Stimulated activated CD4-positive, alpha-beta T cell treated with anti-CD3 and anti-CD28 coated beads, TNF-alpha, amount 100 ng/mL, for 1 hour (primary cell): ENCODE measurements at places on chromosomes 5 and 9.

DNA sequence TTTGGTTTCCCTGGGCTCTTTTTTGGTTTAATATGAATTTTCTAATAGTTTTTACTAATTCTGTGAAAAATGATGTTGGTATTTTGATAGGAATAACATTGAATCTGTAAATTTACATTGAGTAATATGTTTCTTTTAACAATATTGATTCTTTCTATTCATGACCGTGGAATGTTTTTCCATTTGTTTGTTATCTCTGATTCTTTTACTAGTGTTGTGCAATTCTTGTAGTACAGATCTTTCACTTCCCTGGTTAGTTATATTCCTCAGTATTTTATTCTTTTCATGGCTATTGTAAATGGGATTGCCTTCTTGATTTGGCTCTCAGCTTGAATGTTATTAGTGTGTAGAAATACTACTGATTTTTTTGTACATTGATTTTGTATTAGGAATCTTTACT, 137.9 kb downstream of the PRR16 start:
- DNase-seq = no peak

DNA sequence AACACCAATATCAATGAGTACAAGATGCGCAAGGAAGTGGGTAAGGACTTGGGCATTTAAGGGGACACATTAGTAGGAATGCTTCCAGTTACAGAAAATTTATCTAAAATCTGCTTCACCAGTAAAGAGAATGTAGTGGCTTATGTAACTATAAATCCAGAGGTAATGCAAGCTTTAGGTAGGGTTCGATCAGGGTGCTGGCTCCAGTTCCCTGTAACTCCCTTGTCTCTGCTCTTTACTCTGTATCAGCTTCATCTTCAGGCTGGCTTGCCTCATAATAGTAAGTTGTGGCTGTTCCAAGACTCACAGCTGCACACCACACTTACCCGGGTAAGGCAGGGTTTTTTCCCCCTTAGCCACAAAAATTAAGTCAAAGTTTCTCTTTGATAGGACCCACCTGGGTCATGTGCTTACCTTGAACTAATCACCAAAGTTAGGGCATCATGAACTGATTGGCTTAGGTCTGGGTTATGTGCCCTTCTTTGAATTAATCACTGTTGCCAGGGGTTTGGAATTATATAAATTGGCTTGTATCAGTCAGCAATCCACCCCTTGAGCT, 35.5 kb downstream of the ARHGEF37 start:
- no peak for DNase-seq

- no peak for DNase-seq
Observed at GRCh38 chr5:34500236-34500847, 155.8 kb upstream of the RAI14 start.

DNA sequence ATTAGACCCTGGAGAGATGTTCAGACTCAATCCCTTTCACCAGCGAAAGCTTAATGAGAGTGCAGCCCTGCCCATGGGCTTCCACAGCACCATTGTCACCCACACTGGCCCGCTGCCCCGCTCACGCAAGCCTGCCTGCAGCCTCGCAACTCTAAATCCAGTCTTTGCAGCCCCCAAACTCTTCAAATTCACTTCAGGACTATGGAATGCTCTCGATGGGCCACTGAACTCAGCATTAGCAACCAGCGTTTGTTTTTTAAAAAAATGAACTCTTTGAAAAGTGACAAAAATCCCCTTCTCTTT, 17.1 kb downstream of the DCANP1 start:
- DNase-seq = no peak

DNA sequence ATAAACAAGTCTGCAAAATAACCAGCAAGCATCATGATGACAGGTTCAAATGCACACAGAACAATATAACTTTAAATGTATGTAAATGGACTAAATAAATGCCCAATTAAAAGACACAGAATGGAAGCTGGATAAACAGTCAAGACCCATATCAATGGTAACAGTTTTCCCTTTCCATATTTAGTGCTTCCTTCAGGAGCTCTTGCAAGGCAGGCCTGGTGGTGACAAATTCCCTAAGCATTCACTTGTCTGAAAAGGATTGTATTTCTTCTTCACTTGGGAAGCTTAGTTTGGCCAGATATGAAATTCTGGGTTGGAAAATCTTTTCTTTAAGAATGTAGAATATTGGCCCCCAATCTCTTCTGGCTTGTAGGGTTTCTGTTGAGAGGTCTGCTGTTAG, 120.2 kb upstream of the RASA1 start:
- DNase-seq = no peak

- DNase-seq = no peak
Observed at GRCh38 chr9:89984214-89984613, 379.4 kb downstream of the GADD45G start.

GRCh38 chr9:116233160-116233530, 79.6 kb downstream of the PAPPA start:
- no peak for DNase-seq

GRCh38 chr9:117809751-117810150, 105.5 kb downstream of the TLR4 start:
- no peak for DNase-seq

- no peak for DNase-seq
Observed at GRCh38 chr9:91773156-91773555, 176.9 kb downstream of the ROR2 start.

GRCh38 chr9:76799473-76799872, 35.2 kb downstream of the PCA3 start:
- no peak for DNase-seq

DNA sequence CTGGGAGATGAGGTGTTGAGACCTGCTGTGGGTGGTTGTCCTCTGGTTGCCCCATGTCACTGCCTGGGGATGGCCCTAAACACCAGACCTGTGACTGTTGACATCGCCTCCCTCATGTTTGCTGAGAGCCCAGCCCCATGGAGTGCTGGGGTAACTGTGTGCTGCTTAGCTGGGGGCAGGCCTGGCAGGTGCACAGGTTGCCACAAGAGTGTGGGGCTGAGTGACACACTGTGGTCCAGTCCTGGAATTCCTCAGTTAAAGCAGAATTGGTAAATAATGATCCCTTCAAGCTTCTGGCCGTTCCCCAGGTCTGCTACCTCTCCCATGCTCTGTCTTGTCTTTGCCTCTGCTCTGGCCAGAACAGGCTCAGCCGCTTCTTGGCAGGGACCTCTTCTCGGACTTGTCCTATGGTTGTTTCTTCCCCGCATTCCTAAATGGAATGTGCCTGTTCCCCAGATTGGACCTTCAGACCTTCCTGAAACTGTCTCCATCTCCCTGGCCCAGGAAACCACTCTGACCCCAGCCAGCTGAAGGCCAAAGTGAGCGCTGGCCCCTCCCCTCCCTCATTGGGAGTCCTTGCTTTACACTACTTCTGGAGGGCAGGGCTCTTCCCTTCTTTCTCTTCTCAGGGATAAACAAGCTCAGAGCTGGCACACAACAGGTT, 61.2 kb upstream of the PITX1 start:
- no peak for DNase-seq

DNA sequence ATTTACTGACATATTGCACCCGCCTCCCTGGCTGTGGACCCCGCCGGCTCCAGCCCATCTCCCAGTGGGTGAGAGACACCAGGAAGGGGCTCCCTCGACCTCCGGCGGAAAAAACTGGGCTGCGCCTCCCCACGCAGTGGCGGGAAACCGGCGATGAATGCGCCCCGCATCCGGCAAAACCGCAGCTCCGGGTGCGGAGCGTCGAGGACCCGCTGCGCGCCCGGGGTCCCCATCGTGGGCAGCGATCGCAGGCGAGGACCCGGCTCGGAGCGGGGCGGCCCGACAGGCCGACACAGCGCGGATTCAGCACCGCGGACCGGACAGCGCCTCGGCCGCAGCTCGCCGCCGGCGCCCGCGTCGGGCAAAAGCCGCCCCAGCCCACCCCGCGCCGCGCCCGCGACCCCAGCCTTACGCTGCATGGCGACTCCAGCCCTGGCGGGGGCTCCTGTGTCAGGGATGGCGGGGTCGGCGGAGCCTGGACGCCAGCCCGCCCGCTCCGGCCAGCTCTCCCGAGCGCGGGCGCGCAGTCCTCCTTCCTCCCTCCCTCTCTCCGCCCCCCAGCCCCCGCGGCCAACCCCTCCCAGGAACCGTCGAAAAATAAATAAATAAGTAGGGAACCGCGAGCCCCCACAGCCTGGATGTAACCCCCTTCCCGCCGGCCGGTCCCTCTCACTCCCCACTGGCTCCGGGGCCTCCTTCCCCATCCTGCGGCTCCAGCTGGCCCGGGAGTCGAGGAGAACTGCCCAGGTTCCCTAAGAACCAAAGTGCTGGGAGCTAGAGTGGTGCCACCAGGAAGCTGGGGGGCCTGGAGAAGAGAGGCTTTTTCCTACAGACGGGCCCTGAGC, 3.1 kb downstream of the LHX3 start:
- no peak for DNase-seq

- DNase-seq = no peak
Observed at GRCh38 chr5:155978850-155979249, 348.1 kb upstream of the SGCD start.

GRCh38 chr9:72382405-72382804, 17.4 kb upstream of the ZFAND5 start:
- DNase-seq = no peak

- DNase-seq = peak; percentile 25
Observed at GRCh38 chr9:95494022-95494415, 22.8 kb downstream of the PTCH1 start.

DNA sequence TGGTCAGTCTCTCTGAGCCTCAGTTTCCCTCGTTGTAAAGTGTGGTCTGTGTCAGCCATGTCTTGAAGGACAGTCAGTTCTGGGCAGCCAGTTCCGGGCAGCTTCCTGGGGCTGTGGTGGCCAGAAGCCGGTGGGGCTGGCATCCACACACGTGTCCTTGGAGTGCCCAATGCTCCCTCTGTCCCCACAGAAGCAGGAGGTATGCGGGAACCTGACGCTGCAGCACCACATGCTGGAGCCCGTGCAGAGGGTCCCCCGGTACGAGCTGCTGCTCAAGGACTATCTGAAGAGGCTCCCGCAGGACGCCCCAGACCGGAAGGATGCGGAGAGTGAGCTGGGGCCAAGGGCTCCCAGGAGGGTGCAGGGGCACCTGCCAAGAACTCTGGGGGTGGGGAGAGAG, 48.4 kb upstream of the SUSD3 start:
- DNase-seq = no peak

DNA sequence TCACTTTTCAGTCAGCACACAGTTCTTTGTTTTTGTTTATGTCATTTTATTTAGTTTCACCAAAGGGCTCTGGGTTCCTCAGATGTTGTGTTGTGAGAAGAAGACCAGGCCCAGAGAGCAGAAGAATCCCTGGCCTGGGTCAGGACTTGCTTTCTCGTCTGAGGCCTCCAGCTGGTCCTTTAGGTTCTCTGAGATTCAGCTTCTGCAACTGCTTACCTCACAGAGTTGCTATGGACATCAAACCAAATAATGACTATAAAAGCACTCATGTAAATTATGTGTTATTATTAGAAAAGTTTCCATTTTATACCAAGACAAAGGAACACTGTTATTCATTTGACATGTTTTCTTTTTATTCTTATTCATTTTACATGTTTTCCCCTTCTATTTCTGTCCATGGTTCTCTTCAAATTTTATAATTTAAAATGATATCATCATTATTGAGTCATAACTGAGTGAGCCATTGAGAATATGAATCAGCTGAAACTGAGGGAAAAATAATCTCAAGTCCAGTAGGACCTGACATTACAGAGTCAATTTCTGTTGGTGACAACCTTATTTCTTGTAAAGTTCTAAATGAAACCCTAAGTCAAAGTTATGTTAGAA, 44.0 kb upstream of the GLRX start:
- no peak for DNase-seq

- no peak for DNase-seq
Observed at GRCh38 chr5:60803712-60804111, 40.4 kb downstream of the ELOVL7 start.

GRCh38 chr9:93268551-93269314, 84.8 kb downstream of the WNK2 start:
- DNase-seq = no peak

DNA sequence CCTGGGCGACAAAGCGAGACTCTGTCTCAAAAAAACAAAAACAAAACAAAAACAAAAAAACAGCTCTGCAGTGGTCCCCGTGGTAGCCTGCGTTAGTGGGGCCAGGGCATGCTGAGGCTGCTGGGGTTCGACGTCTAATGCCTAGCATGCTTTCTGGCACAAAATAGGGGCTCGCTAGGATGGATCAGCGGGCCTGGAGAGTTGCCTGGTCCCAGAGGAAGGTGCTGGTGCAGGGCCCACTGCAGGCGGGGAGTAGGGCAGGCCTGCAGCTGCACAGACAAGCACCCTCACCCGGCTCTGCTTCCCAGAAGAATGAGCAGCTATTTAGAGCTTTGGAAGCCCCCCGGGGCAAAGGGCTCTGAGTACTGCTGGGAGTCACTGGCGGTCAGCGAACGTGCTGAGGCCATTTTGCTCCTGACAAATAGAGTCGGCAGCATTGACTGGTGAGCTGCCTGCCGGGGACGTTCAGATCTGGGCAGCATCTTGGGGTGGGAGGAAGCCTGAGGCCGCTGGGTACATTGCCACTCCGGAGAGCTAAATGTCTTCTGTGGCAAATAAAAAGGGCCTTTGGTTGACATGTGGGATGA, 126.7 kb downstream of the OLFM1 start:
- no peak for DNase-seq

GRCh38 chr5:24397601-24398000, 247.2 kb downstream of the CDH10 start:
- no peak for DNase-seq

DNA sequence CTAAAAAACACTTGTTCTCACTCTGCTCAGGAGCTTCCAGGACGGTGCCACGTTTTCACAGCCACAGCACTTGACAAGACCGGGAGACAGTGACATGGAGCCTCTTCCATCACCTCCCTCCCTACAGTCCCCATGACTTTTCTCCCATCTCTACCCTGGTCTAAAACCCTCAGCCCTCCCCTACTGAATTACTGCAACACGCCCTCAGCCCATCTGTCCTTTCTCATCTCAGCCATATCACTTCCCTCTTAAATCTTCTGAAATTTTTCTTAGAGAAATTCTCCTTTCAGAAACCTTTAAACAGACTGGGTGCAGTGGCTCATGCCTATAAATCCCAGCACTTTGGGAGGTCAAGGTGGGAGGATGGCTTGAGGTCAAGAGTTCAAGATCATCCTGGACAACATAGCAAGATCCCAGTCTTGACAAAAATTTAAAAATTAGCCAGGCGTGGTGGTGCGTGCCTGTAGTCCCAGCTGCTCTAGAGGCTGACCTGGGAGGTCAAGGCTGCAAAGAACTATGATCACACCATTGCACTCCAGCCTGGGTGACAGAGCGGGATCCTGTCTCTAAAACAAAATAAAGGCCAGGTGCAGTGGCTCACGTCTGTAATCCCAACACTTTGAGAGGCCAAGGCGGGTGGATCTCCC, 125.8 kb downstream of the MYO10 start:
- DNase-seq = no peak

GRCh38 chr9:107768224-107768623, 278.7 kb upstream of the KLF4 start:
- no peak for DNase-seq

GRCh38 chr5:104755806-104756205, 1193.2 kb upstream of the NUDT12 start:
- no peak for DNase-seq

- DNase-seq = no peak
Observed at GRCh38 chr5:60457233-60457632, 242.7 kb downstream of the DEPDC1B start.

GRCh38 chr9:34956648-34957047, 1.4 kb upstream of the PHF24 start:
- no peak for DNase-seq

GRCh38 chr5:39714036-39714698, 289.4 kb upstream of the DAB2 start:
- DNase-seq = no peak

- DNase-seq = no peak
Observed at GRCh38 chr5:56412601-56413379, 179.7 kb upstream of the ANKRD55 start.

- DNase-seq = no peak
Observed at GRCh38 chr5:75484605-75485004, 26.8 kb downstream of the CERT1 start.
